DMS153 (cell line): ENCODE measurements at places on chromosomes 2 and 18.

DNA sequence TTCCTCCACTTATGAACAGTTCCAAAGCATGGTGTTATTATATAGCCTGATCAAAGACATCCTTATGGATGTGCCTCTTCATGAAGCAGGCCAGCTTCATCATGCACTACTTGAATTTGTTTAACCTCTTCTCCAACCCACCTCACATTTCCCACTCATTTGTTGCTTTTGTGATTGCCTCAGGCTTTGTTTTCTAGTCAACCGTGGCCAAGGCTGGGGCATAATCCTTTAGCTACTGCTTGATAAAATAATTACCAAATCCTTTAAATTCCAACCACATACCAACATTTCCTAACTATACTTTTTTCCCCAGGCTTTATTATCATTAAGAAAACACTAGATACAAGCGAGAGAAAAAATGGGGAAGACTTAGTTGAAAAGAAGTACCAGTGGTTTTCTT, 39.6 kb upstream of the SCN1A start:
- DNase-seq: no peak

DNA sequence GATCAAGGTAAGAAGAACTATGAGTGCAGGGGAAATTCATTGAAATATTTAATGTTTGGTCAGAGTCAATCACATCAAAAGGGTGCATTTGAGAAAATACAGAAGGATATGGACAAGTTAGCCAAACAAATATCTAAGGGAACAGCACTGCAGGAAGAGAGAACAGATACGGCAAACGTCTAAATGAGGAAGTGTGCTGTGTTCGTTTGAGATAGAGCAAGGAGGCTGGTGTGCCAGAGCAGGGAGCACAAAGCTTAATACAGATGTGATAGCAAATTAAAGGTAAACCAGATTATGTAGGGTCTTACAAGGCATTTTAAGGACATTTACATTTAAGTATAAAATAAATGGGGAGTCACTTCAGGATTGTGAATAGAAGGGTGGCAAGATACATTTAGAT, 241.3 kb upstream of the ZNF804A start:
- no peak for DNase-seq

DNA sequence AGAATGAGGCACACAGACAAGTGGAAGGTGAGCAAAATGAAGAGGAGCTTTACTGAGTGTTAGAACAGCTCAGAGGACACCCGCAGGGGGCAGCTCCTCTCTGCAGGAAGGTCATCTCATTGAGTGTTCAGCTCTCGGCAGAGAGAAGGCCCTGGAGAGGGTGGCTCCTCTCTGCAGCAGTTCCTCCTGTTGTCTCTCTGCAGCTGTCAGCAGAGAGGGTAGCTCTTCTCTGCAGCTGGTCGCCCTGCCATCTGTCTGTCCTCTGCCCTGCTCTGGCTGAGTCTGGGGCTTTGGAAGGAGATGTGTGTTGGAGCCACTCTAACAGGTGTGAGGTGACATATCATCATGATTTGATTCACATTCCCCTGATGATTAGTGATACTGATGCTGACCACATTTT, 6.8 kb upstream of the SNTG2 start:
- no peak for DNase-seq

- no peak for DNase-seq
Observed at GRCh38 chr2:27431395-27431794, 3.0 kb downstream of the NRBP1 start.

- DNase-seq: no peak
Observed at GRCh38 chr2:14316594-14316993, 315.9 kb upstream of the LRATD1 start.

DNA sequence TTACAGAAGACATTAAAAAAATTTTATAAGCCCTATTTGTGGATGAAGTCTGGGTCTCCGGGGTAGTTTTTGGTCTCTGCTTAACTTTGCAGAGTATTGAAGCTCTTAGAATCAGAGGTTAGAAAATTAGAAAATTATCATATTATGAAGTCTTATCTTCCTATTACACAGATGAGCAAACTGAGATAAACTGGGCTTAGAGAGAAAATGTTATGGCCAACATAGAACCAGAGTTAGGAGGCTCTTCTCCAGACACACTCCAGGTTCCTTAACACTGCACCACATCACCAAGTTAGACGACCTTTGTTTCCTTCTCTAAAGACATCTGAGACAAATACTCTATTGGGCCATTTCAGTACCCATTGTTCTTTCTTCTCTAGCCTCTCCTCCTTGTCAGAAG, 36.7 kb upstream of the NEB start:
- no peak for DNase-seq

- DNase-seq: no peak
Observed at GRCh38 chr2:227389661-227390060, 1.9 kb upstream of the SCYGR1 start.

- no peak for DNase-seq
Observed at GRCh38 chr2:133848111-133848649, 279.9 kb upstream of the NCKAP5 start.

DNA sequence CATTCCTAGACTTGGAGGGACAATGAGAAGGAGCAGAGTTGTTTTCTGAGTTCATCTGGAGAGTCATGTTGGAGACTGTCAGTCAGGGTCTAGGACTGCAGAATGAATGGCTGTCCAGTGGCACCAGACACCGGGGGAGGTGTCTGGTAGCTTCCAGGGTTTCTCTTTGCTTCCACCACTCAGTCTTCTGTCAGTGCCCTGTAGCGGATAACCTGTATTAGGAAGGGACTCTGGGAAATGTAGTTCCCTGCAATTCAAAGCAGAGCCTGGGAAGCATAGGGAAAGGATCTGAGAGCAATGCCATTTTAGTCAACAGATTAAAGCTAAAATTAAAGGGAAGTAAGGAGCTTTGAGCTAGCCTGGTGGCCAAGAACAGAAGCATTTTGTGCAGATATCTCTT, 257.9 kb downstream of the THSD7B start:
- no peak for DNase-seq

- peak; percentile 64 for DNase-seq
Observed at GRCh38 chr2:55239656-55240222, 7.3 kb downstream of the RPS27A start.

DNA sequence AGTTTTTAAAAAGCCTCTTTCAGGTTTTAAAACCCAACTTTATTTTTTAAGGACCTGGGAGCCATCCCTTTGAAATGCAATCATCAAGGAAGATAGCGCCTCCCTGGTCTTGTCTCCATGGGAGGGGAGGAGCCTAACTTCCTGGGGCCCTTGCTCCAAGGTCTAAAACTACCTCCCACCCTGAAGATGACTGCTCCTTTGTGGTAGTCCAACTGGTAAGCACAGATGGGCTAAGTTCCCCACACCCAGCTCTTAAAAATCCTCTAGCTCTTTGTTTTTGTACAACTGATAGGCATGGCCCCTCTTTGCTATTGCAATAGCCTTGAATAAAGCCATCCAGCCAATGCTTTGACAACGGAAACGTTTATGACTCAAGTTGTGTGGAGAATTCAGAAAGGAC, 716.8 kb downstream of the CBLN2 start:
- no peak for DNase-seq

GRCh38 chr18:35923939-35924684, 48.4 kb upstream of the RMP24 start:
- DNase-seq: no peak

GRCh38 chr2:197265924-197266323, 44.7 kb downstream of the ANKRD44 start:
- DNase-seq: no peak

DNA sequence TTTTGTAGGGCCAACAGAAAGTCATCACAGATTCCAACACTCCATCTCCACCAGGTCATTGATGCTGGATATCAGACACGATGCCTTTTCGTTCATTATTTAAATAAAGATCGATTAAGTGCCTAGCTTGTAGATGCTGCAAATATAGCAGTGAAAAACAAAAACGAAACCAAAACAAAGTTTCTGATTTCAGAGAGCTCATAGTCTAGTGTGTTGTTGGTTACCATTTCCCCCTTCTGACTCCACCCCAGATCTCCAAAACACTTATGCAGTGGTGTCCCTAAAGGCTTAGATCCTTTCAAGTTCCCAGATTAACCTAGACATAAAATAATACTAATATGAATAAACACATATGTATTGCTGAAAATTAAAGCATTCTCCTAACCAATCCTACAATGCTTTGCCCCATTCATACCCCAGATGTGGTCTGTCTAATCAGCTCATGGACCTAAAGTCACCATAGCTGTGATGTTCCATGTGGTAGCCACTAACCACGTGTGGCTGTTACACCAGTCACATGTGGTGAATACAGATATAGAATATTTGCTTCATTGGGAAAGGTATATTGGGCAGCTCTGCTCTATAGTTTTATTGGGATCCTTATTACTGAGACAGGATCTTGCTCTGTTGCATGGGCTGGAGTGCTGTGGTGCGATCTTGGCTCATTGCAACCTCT, 787.2 kb downstream of the TDRD15 start:
- no peak for DNase-seq

DNA sequence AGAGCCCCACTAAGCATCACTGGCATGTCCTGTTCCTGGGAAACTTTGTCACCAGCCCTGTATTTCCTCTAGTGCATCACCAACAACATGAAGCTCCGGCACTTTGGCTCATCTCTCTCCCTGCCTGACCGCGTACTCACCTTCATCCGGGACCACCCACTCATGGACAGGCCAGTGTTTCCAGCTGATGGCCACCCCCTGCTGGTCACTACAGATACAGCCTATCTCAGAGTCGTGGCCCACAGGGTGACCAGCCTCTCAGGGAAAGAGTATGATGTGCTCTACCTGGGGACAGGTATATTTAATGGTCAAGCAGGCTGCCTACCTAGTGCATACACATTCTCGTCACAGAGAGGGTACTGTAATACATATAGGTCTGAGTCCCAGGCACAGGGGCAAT, 21.0 kb downstream of the SEMA4F start:
- DNase-seq: no peak

GRCh38 chr2:9806298-9806610, 37.0 kb upstream of the TAF1B start:
- DNase-seq: no peak

DNA sequence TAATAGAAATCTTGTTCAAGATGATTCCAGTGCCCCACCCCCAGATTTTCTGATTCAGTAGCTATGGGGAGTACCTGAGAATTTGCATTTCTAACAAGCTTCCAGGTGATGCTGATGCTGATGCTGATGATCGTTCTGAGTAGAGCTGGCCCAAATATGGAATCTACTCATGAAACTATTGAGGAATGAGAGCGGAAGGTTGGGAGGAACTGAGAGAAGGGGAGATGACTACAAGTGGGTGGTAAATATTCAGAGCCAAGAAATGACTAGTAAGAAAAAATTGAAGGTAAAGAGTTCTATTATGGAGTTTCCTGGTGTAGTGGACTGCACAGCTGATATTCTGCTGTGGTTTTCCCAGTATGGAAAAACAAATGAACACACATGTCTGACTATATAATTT, 235.4 kb upstream of the FN1 start:
- DNase-seq: no peak

- DNase-seq: no peak
Observed at GRCh38 chr2:65291216-65292105, 63.8 kb downstream of the ACTR2 start.

- DNase-seq: no peak
Observed at GRCh38 chr2:143433251-143433650, 304.0 kb downstream of the ARHGAP15 start.

DNA sequence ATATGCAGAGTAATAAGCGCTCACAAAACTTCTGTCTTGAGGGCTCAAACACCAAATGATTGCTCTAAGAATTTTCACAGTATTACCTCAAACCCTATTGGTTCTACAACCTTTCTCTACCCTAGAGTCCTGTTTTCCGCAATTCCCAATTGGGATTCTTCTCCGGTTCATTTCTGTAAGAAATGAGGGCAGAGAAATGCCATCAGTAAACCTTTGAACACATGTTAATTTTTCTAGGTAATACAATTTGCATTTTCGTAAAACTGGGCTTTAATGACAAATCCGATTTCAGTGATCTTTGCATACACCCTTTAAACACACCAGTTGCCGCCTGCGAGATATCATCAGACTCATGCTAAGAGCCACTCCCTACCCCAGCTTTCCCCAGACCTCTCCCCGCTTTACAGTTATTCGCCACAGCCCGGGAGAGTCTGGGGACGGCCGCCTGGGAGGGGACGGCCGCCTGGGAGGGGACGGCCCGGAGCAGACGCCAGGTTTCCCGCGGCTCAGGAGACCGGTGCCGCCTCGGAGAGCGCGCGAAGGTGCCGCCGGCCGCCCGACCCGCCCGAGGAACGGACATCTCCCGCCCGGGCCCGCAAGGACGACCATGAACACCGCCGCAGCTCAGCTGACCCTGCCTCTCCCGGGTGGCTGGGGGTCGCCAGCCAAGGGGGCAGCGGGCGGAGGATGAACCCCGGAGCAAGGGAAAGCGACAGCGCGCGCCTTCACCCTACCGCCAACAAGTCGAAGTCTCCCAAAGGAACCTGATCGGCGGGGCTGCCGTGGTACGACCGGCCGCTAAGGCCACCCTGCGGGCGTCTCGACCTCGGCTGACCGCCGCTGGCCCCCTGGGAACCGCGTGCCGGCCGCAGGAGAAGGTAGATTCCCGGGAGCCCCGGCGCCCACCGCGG, 463 bp downstream of the SMC6 start:
- no peak for DNase-seq

DNA sequence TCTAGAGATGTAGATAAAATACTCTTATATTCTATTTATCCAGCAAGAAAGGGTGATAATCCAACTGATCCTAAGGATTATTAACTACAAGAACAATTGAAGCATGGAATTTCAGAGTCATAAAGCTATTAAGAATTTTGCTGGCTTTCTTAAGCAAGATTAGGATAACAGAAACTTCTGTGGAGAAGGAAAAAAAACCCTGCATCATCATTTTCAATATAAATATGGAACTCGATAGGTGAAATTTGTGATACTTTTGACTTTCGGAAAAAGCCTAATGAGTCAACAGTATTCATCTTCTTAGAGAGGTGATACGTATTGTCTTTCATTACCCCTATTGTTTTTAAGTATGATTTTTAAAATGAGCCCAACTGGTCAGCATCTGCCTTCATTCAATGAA, 593.3 kb downstream of the CPS1 start:
- DNase-seq: no peak

- DNase-seq: no peak
Observed at GRCh38 chr2:149422337-149422990, 92.1 kb downstream of the LYPD6 start.

GRCh38 chr2:96534141-96534540, 2.4 kb upstream of the ARID5A start:
- DNase-seq: no peak

DNA sequence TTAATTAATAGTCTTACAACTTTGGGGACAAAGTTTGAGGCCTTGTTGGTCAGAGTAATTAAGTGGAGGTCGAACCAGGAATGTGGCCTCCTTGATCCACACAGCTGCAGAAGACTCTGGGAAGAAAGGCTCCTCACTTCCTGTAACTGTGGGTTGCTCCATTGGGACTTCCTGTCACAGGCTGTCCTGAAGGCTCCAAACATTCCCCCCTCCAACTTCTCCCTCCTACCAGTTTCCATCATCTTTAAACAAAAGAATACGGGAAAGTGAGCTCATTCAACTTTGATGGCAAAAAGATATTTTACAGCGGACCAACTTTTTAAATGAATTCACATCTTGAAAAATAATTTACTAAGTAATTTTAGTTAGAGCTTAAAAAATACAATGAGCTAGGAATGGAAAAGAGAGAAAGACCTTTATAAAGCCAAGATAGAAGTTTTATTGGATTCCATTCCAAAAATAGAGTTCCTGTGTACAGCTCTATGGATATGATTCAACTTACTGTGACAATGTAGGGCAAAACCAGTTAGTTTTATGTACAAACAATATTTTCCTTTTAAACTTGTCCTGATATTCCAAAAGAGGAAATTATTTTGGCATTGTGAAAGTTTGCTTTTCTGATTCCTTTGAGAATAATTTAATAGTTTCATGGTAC, 212.0 kb upstream of the NABP1 start:
- no peak for DNase-seq

GRCh38 chr2:127381762-127382161, 6.0 kb downstream of the MAP3K2 start:
- DNase-seq: no peak

- no peak for DNase-seq
Observed at GRCh38 chr2:68970566-68971265, 3.7 kb upstream of the GKN1 start.
